ENCODE measurements at places on chromosomes 6 and 20. TPM values are rescaled to one million over a fixed set of nuclear protein-coding genes. Genes with fewer than 3 reads are reported as not detected.

GRCh38 chr6:105097288-105097687, 82.5 kb downstream of the POPDC3 start:
- no peak for DNase-seq

Gene COL21A1
- not detected for total RNA-seq

- peak; percentile 1 for DNase-seq
Observed at GRCh38 chr6:84150705-84151104, 76.7 kb downstream of the CEP162 start.

Gene MAFB
- 3.5 TPM for total RNA-seq

DNA sequence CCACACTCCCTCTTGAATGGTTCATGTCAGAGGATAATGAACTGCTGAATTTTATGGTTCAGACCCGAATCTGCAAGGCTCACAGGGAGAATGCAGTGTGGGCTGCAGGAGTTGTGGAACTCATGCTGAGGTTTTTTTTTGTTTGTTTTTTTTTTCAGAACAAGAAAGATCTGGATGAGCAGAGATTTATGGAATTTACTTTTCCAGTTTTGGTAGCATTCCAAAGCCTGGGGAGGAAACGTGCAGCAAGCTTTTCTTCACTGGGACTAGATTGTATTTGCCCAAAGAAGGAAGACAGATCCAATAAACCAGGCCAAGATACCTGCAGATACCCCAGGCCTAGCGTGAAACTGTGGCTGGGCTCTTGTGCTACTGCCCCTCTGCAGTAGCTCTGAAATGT, 223.9 kb upstream of the TAB2 start:
- no peak for DNase-seq

Gene WFDC11
- not detected for total RNA-seq

DNA sequence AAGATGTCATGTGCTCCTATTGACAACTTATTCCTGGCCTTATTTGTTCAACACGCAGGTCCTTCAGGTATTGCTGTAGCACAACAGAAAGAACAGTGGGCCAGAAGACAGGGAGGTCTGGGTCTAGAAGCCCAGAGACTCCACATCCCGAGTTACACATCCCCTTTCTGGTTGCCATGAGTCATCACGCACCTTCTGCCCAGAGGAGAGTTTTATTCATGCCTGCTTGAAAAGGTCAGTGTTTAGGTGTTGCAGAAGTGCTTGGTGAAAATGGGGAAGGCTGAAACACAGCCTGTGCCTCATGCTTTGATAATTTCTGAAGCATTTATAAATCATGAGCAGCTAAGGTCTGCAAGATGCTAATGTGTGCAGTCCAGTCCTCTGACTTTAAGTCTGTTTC, 256.4 kb downstream of the GMPR start:
- DNase-seq = no peak

Gene MUC21
- not detected for total RNA-seq

Gene SLC13A3
- total RNA-seq = 2.6 TPM

DNA sequence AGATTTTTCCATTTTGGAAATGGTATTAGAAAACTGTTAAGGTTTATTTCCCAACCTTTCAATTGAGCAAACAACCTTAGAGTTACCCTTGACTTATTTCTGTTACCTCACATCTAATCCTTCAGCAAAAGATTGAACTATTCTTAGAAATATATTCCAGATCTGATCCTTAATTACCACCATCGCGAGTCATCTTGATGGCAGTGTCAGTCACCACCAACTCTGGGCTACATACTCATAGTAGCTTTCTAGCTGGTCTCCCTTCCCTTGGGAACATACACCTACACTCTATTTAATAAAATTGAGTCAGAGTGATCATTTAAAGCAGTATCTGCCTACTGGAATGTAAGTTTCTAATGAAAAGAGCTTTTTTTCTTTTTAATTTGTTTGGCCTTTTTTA, 308.2 kb downstream of the EYS start:
- no peak for DNase-seq

DNA sequence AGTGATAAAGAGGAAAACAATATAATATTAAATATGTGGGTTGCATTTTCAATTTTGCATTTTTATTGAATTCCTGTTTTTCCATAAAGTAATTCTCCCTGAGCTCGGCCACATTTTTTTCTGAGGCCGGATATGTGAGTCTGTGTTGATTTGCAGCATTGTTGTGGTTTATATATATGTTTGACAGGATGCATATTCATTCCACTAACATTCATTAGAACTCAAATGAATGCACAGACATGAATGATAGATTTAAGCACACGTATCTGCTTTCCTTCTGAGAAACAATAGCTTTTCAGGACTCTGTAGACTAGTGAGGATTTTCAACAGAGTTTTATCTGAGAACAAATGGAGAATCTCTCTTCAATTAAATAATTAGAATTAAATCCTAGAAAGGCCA, 10.6 kb upstream of the EXOC2 start:
- DNase-seq = no peak

Gene MCCD1
- total RNA-seq = not detected

GRCh38 chr6:32889533-32889932, 35.5 kb downstream of the PSMB9 start:
- DNase-seq = no peak

Gene RIN2
- 34.1 TPM for total RNA-seq

DNA sequence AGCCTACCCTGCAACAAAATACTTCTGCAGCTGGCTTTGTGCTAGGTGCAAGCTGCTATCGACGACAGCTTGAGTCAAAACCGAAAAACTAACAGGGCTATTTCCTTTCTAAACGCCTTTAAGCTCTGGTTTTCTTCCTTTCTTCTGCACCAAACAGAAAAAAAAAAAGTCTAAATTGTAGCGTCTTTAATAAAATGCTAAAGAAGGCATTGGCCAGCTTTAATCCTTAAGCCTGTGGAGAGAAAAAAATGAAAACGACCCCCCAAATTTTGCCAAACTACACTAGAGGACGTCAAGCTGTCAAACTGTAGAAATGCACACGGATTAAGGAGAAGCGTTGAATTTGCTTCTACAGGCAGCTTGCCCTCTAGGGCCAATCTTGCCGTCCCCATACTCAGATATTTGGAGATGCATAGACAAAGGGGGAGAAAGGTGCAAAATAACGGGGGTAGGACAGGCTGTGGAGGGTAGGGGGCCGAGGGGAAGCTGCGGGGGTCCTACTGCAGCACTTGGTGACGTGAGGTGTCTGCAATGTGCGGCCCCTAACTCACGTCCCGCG, 1.4 kb upstream of the NRN1 start:
- DNase-seq = no peak

Gene DDX43
- total RNA-seq = 1.2 TPM

DNA sequence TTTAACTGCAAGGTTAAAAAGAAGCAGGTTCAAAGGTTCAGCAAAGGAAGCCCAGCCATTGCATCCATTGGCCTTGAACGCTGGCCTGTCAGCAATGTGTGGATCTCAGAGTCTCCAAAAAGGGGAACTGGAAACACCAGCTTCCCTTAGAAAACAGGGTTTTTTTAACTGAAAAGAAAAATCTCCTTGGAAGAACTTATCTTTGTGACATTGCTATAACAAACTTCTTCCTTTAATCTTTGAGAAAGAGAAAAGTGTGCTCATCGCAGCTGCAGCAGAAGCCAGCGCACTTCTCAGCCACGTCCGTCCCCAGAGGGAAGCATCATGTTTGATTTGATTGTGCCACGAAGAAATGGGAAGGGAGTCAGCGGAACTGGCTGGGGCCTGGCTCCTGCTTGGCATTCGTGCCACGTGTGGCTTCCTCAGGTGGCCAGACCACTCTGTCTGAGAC, 215.0 kb downstream of the SYNDIG1 start:
- no peak for DNase-seq

Gene RAD21L1
- not detected for total RNA-seq

- DNase-seq = peak; percentile 65
Observed at GRCh38 chr6:108560463-108561308, at the start of gene FOXO3. Gene FOXO3, plus strand, starts transcription at chr6:108560917. Its CDS starts 292 bp downstream, at chr6:108561209.

Gene LRP11
- 37.9 TPM for total RNA-seq

Gene BPIFB2
- total RNA-seq = not detected

GRCh38 chr20:63956664-63957003, 418 bp upstream of the UCKL1 start:
- DNase-seq = no peak

Gene CEP162
- total RNA-seq = 6.3 TPM

Gene LY6G6C
- not detected for total RNA-seq

GRCh38 chr6:87482366-87482765, 9.6 kb downstream of the SLC35A1 start:
- DNase-seq = no peak

DNA sequence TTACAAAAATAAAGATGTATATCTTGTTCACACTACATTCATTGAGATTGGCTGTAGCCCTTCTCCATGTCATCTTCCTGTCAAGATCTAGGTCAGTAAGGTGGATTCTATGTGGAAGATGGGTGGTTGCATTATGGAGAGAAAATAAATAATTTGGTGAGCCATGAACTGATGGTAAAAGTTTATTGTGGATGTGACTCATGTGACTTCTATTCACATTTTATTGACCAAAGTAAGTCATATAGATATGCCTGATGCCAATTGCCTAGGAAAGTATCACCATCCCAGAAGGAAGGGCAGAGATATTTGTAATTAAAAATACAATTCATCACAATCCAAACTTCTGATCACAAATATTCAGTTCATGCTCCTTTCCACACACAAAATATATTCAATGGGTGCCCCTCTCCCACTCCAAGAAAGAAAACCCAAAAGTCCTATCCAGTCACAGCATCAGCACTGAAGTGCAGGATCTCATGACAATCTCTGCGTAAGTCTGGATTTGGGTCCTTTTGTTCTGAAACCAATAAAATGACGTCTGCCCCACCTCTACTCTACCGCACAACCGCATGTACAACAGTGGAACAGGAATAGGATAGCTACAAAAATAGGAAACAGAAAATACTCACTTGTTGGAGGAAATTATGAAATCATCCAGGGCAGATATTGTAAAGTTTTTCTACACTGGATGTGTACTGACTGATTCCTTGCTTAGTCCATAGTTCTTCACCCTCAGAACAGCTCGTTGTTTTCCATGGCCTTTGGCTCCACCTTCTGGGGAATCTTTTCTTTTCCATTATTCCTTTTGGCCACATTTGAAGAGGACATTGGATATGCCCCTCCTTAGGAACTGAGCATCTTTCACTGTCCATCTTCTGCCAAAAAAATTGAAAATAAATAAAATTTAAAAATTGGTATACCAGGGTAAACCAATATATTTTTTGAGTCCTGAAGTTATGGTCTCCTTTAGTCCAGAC, 16.1 kb upstream of the SLC17A3 start:
- DNase-seq = peak; percentile 31

DNA sequence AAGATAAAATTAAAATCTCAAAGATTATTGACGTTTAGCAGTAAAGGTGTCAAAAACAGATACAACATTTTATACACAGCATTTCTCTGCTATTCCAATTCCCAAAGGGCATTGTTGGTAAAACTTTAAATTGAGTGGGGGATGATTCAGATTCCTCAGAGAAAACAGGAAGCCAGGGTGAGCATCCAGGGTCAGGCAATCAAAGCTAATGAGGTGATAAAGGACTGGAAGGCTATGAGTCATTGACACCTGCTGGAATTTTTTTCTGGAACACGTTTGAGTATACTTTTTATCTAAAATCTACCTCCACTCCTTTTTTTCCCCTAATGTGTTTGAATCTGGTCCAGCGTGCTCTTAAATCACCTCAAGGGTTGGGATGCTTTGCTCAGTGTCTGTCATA, 52.2 kb downstream of the FKBP1C start:
- DNase-seq = peak; percentile 44

DNA sequence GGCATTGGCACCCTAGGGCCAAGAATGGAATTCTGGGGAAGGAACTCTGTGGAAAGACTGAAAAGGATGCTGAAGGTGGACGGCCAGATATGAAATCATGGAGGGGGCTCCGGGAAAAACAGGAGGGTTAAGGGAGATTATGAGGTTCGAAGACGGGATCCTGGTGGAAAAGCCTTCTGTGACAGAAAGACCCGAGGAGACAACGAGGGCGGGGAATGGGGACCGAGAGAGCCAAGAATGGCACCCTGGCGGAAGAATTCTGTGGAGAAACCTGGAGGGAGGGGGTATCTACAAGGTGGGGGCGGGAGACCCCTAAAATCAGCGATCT, 426 bp downstream of the TRMT6 start:
- no peak for DNase-seq

DNA sequence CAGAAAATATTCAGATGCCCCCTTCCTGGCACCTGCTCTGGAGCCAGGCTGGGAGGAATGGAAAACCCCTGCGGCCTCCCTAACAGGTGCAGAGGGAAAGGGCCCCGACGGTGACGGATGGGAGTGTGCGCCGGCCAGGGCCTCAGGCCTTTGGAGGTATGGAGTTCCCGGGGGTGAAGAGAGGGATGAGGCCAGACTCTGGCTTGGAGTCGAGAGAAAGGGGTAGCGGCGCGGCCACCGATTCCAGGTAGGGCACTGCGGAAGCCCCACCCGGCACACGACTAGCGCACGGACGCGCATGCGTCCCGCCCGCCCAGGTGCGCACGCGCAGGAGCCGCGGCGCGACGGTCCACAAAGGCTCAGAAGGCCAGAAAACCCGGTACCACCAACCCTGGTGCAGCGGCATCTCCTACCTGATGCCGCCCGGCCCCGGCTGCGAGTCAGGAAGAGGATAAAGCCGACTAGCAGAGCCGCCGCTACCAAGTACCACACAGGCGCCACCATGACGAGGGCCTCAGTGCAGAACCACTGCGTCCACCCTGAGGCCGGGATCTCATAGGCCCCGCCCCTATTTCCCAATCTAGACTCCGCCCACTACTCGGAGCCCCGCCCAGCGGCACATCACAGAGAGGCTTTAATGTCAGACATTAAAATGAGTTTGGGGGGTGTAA, at the start of gene DDRGK1:
Gene DDRGK1 (minus strand): TSS at position 559 of the 671 bp plus-strand sequence. CDS start 55 bp downstream, at position 504.
- peak; percentile 19 for DNase-seq

DNA sequence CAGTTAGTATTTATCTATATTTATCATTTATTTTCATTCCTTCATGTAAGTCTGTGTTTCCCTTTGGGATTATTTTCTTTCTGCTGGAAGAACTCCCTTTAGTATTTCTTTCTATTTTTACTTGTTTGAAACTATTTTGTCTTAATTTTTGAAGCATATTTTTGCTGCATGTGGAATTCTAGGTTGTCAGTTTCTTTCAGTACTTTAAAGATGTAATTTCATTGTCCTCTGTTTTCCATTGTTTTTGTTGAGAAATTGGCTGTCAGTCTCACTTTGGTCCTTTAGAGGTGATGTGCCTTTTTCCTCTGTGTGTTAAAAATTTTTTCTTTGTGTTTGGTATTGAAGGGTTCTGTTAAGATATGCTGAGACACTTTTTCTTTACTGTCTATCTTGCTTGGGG, 17.1 kb downstream of the RNF182 start:
- no peak for DNase-seq

DNA sequence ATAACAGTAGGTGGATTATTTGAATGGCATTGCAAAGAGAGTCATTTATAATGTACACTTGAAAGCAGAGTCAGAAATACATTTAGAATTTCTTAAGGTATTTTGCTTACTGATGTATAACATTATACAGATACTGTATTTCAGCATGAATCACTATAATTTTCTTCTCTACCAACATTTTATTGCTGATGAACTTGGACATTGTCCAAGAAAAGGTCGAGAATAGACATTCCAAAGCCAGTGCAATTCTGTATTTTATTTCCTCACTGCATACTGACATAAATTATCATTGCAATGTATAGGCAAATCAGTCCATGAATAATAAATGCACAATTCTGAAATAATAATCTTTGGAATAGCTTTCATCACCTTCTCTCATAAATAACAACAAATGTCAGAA, 1420.0 kb upstream of the EYS start:
- DNase-seq = no peak

Gene TRPC4AP
- total RNA-seq = 99.3 TPM

Gene RIPPLY2
- not detected for total RNA-seq

Gene ATP6V1G2
- total RNA-seq = 0.67 TPM

- DNase-seq = no peak
Observed at GRCh38 chr6:18280084-18280483, 15.8 kb upstream of the DEK start.

Gene SLC22A7
- not detected for total RNA-seq

- DNase-seq = no peak
Observed at GRCh38 chr6:98452685-98453084, 381.7 kb upstream of the POU3F2 start.
